Activated CD8-positive, alpha-beta memory T cell treated with anti-CD3 and anti-CD28 coated beads for 4 hours (primary cell): ENCODE measurements at places on chromosomes 2 and 18.

- DNase-seq: no peak
These were observed 117.4 kb downstream of the RHBDD1 start for GRCh38 chr2:226953206-226953605.

DNA sequence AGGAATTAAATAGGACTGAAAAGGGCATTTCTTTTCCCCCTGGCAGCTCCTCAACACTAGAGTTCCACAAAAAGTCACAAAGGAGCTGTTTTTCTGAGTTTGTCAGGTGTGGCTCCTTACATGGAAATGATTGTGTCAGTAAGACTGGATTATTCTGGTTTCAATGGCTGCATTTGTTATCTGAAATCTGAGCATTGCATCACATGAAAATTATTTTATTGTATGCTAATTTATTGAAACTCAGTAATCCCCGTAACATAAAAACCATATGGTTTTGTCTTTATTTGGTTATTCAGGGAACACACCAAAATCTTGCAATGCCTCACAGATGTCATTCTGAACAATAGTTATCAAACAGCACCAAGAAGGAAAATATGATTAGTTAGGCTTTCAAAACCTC is 439.7 kb upstream of the TNP1 start:
- no peak for DNase-seq

DNA sequence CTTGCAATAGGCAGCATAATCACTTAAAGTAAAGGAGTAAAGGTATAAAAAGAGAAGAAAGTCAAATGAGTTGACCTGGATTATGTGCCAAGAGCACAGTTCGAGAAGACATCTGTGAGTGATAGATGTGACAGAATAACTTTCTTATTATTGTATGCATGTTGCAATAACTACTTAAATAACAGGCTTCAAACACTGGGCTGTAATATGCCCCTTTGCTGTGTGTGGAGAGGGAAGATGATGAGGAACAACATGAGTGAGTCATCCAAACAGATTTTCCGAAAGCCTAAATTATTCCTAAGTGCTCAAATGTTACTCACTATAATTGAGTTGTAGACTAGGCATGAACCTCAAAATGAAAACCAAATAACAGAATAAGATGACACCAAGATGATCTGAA is 328.1 kb downstream of the EXOC6B start:
- no peak for DNase-seq

GRCh38 chr2:160928854-160929301 is 231.3 kb upstream of the TANK start:
- DNase-seq: no peak

GRCh38 chr2:186256540-186256939 is 229.5 kb upstream of the ZC3H15 start:
- no peak for DNase-seq

GRCh38 chr2:67918471-67918870 is 144.3 kb downstream of the C1D start:
- DNase-seq: no peak

GRCh38 chr2:43294973-43295603 is 68.7 kb upstream of the ZFP36L2 start:
- no peak for DNase-seq

DNA sequence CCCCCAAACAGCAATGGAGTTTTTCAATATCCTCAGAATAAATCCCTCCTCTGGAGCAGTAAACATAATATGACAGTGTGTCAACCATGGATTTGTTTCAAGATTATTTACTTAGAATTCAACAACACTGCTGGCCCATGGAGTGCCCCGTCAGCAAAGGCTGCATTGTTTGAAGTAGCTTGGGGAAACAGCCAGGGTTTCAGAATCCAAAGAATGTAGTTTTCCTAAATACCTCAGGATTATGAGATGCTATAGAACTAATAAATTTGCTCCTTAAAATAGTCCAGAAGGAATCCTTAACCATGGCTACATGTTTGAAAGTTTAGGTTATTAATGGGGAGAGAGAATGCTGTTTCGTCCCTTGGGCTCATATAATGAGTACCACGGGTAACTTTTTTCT is 13.1 kb upstream of the CETN1 start:
- no peak for DNase-seq

DNA sequence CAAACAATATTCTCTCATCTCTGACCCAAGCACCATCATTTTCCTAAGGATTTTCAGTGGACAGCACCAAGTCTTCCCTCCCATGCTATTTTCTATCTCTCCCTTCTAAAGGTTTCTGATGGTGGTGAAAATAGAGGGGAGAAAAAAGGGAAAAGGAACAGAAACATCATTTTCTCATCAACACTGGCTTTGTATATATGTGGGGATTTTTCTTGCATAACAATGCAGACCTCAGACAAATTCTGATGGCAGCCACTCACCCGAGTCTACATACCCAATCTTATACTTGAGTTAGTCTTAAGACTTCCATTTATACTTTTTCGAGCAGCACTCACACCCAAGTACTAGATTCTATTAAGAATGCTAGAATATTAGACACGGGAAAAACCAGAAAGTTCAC is 95.8 kb downstream of the TMEM163 start:
- DNase-seq: no peak

DNA sequence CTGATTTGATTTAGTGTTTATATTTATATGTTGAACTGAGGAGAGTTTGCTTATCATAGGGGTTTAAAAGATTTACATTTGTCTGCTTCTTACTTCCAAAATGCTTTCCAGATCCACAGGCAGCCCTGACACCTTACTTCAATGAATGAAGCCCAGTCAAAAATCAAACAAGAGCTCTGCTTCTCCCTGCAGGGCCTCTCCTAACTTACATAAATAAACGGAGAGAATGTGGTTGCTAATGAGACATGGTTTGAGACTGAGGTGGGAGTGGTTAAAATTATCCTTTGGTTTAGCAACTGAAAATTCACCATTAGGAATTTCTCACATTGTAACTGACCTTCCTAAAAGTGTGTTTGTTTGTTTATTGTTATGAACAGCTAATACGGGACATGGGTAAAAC is 612.3 kb upstream of the FANCL start:
- no peak for DNase-seq

DNA sequence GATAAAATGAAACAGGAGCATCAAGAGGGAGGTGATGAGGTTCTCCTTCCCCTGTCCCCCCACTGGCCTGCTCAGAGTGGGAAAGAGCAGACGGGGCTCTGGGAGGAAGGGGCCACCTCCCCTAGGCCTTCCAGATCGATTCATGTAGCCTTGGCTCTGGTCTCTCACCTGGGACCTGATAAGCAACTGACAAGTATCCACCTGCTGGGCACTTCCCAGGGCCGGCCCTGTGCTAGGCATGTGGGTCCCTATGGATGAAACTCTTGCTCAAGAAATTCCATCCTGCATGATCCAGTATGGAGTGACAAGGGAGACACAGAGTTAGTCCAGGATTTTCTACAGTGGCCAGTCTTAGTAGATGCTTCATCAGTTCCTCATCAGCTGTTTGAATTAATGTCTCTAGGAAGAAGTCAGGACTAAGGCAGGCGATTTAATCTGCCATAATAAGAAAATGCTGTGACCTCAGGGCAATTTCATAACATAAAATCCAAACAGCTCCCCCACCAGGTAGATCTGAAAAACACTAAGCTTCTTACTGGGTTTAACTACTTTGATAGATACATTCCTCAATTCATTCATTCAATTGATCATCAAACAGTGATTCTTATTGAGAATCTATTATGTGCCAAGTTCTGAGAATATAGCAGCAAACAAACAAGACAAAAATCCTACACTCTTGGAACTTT is 44.7 kb upstream of the ZFP36L2 start:
- no peak for DNase-seq

DNA sequence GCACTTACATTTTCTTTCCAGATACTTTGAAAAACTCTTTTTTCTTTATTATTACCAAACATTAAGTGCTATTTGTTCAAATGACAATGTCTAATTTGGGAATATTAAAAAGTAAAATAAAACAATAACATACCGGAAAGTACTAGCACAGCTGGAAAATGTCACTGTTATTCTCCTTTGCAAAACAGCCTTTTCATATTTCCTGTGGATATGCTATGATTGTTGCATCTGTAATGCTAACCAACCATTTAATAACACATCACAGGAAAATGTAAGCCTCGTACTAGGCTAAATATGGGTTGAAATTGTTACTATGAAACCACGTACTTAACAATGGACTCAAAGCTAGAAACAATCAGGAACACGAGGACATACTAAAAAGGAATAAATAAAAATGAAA is 298.1 kb downstream of the CBLN2 start:
- DNase-seq: no peak

DNA sequence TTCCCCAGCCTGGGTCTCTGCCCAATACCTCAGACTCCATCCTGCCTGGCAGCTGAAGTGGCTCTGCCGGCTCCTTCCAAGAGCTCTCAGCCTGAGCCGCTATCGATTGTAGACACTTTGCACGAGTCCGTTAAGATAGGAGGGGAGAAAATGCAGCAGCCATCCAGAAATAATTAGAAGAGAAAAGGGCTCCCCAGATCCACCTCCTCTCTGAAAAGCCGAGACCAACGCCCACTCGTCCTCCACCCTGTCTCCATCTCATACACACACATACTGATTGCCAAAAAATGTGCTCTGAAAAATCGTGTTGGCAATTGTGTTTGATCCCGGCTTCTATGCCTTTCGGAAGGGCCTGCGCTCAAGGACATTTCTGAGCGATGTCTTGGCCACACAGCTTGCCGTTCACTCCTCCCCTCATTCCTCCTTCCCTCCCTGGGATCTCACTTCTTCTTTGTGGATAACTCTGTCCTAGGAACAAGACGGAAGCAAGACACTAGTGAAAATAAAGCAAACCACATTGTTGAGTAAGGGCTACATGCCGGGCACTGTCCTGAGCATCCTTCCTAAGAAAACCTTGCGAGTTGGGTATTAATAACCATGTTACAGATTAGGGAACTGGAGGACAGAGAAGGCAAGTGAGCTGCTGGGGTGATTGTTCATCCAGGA is 372.8 kb upstream of the MYT1L start:
- no peak for DNase-seq

DNA sequence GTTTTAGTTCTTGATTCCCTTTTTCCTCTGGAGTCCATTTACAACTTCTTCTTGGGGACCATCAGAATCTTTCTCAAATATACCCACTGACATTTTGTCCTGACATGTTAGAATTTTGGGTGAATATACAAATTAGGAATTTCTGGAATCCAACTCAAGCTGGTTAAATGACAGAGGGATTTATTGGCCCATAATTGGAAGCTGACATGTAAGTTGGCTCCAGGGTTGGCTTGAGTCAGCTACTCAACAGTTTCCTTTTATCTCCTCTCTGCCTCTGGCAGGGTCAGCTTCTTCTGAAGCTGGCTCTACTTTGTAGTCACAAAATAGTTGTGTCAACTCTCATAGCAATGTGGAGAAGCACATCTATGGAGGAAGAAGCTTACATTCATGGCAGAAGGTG is 36.6 kb upstream of the PPP1R1C start:
- no peak for DNase-seq

DNA sequence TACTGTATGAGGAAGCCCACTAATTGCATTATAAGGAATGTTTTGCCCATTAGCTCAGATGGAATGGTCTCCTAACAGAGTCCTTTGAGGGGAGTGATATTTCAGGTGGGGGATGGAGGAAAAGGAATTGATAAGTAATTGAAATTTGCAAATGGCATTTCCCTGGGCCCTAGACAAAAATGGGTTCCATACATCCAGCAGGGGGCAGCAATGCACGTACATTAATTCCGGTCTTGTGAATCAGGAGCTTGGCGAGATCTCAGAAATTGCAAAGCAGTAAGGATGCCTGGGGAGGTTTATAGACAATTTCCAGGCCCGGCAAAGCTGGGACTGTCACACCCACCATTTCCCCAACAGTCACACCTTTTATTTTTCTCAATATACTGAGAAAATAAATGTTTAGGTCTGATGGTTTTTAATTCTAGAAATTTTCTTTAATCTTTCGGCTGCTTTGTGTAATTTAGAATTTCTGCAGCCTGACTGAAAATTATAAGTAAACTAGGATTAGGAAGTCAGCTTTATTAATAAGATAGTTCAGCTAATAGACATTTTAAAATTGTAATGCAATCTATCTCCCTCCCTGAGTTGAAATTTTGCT is 122.8 kb downstream of the LYPD1 start:
- DNase-seq: no peak

GRCh38 chr2:144414324-144414845 is 105.5 kb downstream of the ZEB2 start:
- DNase-seq: no peak

DNA sequence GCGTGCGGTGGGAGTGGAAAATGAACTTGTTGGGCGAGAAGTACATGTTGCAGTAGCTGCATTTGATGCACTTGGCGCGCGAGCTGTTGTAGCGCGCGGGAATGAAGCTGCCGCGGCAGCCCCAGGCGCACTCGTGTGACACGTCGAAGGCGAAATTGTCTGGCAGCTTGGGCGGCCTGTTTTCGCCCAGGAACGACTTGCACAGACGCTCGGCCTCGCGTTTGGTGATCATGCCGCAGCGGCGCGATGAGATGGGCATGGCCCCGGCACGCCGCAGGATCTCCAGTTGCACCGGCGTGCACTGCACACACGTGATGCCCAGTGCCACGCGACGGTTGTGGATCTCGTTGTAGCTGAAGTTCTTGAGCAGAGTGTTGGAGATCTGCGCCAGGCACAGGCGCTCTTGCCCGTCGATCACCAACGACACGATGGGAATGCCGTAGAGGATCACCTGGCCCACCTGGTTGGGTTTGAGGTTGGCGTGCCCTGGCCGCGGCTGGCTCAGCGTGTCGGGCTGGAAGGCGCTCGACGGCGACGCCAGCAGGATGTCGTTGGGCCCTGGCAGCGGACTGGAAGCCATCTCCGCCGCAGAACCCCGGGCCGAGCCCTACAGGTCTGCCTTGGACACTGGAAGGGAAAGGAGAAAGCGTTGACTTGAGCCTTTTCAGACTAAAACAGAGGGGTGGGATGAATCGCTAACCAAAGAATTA is 2.7 kb downstream of the SKOR2 start:
- no peak for DNase-seq

DNA sequence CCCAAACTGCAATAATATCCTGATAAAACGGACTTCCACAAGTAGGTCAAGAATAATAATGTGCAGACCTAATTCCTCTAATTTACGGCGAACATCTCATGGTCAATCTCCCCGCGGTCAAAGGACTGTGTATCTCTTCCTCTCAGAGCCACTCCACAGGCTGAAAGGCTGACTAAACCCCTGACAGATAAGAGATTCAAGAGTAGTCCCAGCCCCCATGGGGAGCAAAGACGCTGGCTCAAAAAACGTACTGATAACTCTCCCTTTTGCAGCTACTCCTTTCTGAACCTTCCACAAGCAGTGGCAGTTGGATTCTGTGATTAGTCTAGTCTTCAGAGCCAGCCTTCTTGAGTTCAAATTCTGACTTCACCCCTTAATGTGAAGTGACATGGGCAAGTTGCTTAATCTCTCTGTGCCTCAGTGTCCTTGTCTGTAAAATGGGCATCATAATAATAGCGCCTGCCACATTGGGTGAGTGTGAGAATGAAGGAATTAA is 19.7 kb upstream of the IL18R1 start:
- no peak for DNase-seq
